ENCODE measurements at places on chromosomes 2 and 18.

DNA sequence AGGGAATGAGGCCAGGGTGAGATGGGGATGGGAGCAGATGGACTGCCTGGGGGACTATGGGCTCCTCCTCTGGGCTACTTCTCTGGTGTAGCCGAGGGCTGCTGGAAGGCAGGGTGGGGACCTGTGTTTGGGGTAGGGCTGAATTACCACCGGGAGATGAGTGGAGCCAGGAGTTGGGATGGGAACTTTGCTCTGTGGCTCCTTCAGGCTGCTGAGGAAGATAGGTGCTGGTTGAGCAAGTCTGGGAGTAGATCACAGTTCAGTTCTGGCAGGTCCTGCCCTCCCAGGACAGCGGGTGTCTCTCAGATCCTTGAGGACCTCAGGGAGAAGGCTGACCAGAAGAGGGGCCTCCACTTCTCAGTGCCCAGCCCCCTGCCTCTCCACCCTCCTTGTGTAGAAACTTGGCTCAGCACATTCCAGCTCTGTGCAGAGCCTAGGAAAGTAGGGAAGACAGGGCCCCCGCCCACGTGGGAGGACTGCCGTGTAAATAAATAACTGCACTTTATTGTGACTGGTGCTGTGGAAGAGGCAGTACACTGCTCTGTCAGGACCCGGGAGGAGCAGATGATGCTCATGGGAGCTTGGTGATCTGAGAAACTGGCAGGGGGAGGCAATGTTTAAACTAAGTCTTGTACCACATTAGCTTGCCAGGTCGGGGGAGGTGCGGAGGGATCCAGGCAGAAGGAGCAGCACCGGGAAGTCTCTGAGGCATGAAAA lies 15.3 kb downstream of the TET3 start:
- no peak for DNase-seq

GRCh38 chr2:30201990-30202389 lies 29.3 kb upstream of the LBH start:
- DNase-seq, result no peak

DNA sequence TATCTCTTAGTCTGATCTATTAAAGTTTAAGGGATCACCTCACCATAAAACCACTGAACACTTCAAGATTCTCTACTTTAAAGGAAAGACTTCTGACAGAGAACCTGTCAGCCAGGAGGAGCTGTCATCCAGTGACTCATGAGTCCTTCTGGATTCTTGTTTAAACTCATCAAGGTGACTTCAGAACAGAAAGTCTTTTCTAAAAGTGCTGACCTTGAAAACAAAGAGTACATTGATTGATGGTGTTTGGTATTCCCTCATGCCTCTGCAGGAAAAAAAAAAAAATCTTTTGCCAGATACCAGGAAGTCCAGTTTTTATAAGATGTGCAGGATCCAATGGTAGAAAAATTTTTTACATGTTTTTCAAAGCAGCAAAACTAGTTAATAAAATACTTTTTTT lies 12.3 kb downstream of the DSG2 start:
- no peak for DNase-seq

GRCh38 chr2:170715062-170715931 lies at the start of gene SP5:
Gene SP5 (plus strand): TSS chr2:170715337. CDS start chr2:170715513, 176 bp downstream.
- no peak for DNase-seq

- no peak for DNase-seq
Observed at GRCh38 chr18:79056827-79057367, 12.3 kb upstream of the ATP9B start.

GRCh38 chr18:42305869-42306593 lies 351.0 kb downstream of the PIK3C3 start:
- DNase-seq, result no peak
